ENCODE measurements at places on chromosomes 7 and 10. TPM values are rescaled to one million over a fixed set of nuclear protein-coding genes. Genes with fewer than 3 reads are reported as not detected.

AASS gene
- 26.4 TPM for total RNA-seq

PLEKHS1 gene
- not detected for total RNA-seq

C10orf62 gene
- 0.36 TPM for total RNA-seq

DEPP1 gene
- 87.6 TPM for total RNA-seq

MSRB2 gene
- 6.9 TPM for total RNA-seq

NHLRC2 gene
- 16.2 TPM for total RNA-seq

CRTAC1 gene
- total RNA-seq = not detected

NUDT13 gene
- total RNA-seq = 1.8 TPM

SPDYE3 gene
- total RNA-seq = under 0.01 TPM

CAV1 gene
- 291 TPM for total RNA-seq

TRPV6 gene
- total RNA-seq = not detected

EXOC4 gene
- total RNA-seq = 134 TPM

SEMA3E gene
- 0.29 TPM for total RNA-seq

GRM3 gene
- total RNA-seq = not detected

BTBD16 gene
- not detected for total RNA-seq

HTRA1 gene
- 413 TPM for total RNA-seq

NPSR1 gene
- not detected for total RNA-seq

KIF11 gene
- total RNA-seq = 5.3 TPM

ITGA8 gene
- total RNA-seq = 2.5 TPM

TMEM225B gene
- total RNA-seq = 0.29 TPM

DPP6 gene
- not detected for total RNA-seq

MAGI2 gene
- total RNA-seq = 24.8 TPM
